Stimulated activated CD4-positive, alpha-beta T cell treated with anti-CD3 and anti-CD28 coated beads, TNF-alpha, amount 100 ng/mL, for 24 hours (primary cell): ENCODE measurements at places on chromosomes 2 and 18.

- no peak for DNase-seq
Observed at GRCh38 chr2:68516051-68516955, 48.9 kb downstream of the APLF start.

DNA sequence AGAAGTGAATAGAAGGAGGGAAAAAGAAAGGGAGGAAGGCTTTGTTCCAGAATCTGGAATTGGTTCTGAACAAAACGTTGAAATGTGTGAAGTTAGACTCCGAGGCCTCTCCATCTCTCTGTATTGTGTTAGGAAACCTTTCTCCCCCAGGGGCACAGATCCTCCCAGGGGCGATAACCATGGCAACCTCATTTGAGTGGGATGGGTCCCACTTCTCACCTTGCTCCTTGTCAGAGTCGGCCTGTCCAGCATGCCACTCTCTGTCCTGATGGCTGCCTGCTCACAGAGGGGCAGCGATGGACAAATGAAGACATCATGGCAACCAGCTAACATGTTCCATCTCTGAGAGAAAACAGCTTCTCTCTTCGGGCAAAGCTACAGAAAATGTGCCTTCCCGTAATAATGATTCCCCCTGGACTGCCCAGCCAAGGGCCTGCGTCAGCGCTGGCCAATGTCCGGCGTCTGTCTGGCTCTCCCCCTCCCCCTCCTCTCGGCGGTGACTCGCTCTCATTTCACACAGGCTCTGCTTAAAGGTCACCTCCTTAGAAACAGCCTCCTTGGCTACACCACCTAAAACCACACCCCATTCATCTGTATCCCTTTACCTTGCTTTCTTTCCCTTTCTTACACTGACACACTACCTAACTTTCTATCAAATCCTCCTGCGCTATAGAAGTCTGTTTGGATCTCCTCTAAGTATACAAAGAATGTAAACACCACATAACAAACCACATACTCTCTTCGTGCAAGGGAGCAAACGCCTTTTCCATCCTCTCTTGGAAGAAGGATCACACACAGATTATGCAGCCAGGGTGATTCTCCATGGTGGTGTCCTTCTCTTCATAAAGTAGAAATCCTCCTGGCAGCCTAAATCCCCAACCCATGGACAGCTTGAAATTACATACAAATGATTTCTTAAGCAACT is 32.1 kb upstream of the TTC39C start:
- DNase-seq, result no peak

DNA sequence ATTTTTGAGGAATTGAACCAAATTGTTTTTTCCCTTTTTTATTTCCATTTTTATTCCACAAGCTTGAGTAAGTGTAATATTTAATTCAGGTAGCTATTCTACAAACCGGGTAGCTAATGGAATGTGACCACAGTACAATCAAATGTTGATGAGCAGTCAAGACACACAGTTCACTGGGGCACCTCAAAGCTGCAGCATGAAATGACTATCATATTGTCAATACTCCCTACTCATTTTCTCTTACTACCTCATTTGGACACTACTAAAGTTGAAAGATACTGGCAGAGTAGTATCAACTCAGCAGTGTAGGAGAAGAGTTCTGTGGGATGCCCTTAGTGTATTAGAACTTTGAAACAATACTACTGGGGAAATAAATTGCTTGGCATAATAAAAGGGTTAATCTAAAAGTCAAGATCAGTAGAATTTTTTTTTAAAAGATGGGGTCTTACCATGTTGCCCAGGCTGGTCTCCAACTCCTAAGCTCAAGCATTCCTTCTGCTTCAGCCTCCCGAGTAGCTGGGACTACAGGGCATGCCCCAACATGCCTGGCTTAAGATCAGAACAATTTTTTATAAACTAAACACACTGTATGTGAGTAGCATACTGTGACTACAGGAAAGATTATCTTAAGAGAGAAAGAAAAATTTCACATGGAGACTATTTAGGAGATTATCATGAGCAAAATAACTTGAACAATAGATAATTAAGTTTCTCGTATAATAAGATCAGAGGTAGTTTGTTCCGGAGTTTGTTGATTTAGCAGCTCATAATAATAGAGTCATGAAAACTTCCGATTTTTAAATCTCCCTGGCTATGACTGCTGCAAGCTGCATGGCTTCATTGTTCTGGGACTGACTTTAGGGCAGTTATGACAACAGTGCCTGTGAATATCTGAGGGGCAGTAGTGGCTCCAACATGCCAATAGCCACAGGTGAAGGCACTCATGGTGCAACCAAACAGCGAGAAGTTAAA is 43.7 kb downstream of the MYO3B start:
- no peak for DNase-seq

- no peak for DNase-seq
Observed at GRCh38 chr2:234679741-234680687, 183.1 kb upstream of the ARL4C start.

DNA sequence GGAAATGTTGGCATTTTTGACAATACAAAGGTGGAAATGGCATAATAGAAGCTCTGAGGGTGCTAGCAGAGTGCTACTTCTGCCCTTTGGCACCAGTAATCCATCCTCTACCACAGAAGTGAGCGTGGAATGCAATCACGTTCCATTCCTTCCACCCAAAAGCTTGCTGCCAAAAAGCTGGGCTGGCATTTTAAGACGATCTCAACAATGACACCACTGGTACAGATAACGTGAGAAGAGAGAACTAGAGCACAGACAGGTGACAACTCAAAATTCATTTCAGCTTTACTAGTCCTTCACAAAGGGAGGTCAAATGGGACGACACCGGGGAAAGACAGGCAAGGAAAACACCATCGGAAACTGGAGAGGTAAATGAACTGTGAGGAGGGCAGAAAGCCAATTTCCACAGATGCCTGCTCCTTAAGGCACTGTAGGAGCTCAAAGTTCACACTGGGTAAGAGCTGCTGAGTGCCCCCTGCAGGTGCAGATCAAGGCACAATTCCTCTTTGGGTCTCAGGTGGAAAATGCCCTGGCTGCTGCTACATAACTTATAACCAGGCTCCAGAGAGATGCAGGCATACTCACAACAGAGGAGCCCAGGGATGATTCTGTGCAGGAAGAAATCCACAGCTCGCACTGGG is 50.7 kb upstream of the RNU4ATAC start:
- DNase-seq, result no peak

GRCh38 chr2:227479865-227480475 is 8.0 kb downstream of the AGFG1 start:
- DNase-seq, result no peak

DNA sequence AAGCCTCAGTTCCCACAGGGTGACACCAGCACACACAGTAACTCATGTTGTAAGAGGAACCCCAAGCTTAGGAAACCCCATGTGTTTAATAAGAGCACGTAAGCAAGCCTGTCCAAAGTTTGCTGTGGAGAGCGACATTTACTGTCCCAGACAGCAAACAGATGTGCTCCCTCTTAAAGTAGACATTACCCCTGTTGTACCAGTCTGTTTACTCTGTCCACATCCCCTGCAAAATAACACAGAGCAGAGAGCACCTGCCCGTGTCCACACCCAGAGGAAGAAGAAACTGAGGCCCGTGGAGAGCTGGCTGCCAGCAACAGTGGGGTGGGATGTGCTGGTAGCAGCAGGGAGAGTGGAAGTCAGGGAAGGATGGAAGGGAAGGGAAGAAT is 243.5 kb downstream of the GBX2 start:
- no peak for DNase-seq
